NCI-H146 (cell line): ENCODE measurements at places on chromosomes 7 and 10.

DNA sequence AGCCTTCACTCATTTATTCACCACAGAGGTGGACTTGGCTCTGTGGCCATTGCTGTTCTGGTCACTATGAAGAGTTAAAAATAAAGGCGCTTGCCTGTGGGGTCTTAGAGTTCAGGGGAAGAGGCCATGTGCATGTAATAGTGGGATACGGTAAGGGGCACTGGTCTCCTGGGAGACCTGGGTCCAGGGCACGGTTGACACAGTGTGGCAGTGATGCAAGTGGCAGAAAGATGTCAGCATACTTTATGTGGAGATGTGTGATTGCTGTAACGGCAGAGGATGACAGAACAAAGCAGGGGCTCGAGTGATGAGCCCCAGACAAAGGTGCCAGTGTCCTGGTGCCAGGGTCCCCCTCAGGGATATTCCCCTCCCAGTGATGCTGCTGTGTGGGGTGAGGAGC is 8.6 kb downstream of the ZSCAN25 start:
- no peak for DNase-seq

- DNase-seq: no peak
Measured at GRCh38 chr7:35546691-35547429, 148.1 kb downstream of the HERPUD2 start.

- peak; percentile 86 for DNase-seq
Measured at GRCh38 chr10:73772281-73773151, 9.3 kb upstream of the CHCHD1 start.

GRCh38 chr10:91313-91712 is 42.2 kb upstream of the TUBB8 start:
- no peak for DNase-seq

DNA sequence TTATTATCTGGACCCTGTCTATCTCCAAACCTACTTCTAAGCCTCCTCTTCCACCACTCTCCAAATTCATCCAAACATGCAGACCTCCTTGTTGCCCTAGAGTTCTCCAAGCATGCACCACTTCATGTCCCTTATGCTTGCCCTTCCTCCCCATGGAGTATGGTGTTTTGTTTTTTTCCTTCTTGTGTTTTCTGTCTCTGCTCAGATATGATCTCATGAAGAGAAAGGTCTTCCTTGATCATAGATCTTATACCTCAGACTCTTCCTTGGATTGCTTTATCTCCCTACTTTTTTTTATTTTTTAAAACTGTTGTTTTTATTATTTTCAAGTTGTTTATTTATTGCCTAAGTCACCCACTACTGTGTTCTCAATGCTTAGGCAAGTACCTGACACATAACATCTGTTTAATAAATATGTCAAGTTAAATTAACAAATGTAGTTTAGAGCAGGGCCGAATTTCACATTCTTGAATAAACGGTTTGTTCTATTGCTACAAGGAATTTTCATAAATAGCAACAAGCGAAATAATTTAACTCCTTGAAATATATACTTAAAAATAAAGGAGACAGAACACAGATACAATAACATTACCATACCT is 84.5 kb downstream of the HGF start:
- no peak for DNase-seq

DNA sequence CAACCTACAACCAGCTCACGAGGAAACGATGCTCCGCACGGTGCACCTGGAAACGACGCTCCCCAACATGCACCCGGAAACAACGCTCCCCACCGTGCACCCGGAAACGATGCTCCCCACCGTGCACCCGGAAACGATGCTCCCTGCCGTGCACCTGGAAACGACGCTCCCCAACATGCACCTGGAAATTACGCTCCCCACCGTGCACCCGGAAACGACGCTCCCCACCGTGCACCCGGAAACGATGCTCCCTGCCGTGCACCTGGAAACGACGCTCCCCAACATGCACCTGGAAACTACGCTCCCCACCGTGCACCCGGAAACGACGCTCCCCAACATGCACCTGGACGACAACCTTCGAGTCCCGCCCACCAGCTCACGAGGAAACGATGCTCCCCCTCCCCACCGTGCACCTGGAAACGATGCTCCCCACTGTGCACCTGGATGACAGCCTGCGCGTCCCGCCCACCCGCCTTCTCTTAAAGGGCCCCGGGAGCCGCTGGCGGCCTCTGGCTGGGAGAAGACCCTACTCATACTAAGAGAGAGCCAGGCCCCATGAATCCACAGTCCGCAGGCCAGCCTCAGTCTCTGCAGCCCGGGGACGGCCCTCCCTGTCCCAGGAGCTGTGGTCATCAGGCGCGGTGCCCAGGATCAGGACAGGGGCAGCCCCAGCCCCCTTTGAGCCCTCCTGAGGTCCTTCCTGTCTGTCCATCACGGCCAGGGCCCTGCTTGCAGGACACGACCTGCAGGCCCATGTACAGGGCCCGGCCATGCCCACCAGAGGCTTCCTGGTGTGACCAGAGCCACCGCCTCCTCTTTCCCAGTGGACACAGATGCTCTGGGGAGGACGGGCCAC is 98.3 kb downstream of the PDGFA start:
- DNase-seq: peak; percentile 40

- DNase-seq: no peak
Measured at GRCh38 chr10:69835233-69835632, 33.5 kb downstream of the COL13A1 start.

DNA sequence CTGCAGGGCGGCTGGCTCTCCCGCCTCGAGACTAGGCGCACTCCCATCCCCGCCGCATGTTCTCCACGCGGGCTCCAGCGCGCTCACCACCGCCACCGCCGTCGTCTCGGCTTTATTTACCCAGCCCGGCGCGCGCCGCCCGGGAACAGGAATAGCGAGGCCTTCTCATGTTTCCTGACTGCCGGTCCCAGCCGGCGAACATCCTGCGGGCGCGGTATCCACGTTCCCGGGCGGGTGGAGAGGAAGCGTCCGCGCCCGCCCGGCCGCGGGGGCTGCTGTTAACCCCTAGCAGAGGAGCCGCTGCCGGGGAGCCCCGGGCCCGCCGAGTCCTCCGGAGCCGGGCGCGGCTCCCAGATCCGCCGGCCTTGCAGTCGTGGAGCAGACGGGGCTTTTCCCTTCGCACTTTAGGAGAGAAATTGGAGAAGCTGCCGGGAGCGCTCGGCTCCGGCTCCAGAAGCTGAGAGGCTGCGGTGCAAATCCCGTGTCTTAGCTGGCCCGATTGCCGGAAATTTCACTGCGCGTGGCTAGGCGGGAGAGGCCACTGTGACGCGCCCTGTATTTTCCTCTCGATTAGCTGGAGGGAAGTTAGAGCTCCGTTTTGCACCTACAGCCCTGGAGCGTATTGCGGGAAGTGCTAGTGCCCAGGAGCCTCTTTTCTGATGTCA is at the start of gene MKX:
Gene MKX (minus strand): TSS at position 88 of the 665 bp plus-strand sequence. CDS start 2,404 bp downstream, outside the sequence.
- DNase-seq: no peak

- no peak for DNase-seq
Measured at GRCh38 chr7:30027065-30027456, 559 bp upstream of the FKBP14 start.

GRCh38 chr7:126780993-126781392 is 471.7 kb downstream of the GRM8 start:
- DNase-seq: no peak

DNA sequence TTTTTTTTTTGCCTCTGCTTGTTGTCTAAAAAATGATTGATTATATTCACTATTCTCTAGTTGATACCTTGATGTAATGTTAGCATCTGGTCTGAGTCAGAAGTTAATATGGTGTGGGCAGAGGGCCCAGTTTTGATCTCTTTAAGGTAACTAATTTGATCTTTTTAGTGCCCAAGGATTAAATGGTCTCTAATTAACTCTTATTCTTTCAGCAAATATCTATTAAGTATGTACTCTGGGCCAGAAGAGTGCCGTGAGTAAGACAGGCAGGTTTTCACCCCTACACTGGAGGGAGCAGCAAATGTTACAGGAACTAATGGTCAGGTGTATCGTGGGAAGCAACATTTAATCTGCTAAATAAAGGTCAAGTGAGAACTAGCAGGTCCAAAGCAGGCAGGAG is 144.6 kb upstream of the COL1A2 start:
- DNase-seq: no peak

GRCh38 chr7:30727061-30727945 is 24.6 kb upstream of the INMT start:
- no peak for DNase-seq

- no peak for DNase-seq
Measured at GRCh38 chr10:29297678-29298077, 8.8 kb downstream of the LYZL1 start.

DNA sequence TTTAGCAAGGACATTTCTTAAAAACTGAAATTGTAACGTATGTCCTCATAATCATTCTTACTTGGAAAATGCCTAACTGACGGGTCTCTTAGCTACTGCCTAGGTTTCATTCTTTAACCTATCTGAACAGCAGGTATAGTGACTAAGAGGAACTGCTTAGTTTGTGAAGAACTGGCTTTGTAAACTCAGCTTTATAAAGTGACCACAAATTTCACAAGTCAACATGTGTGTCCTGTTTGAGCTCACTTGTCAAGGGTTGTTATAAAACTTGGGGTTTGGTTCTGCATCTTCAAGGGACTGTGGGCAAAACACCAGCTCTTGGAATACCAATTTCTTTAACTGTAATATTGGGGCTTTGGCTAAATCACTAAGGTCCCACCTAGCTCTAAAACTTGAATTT is 32.2 kb downstream of the MRPS33 start:
- DNase-seq: no peak

DNA sequence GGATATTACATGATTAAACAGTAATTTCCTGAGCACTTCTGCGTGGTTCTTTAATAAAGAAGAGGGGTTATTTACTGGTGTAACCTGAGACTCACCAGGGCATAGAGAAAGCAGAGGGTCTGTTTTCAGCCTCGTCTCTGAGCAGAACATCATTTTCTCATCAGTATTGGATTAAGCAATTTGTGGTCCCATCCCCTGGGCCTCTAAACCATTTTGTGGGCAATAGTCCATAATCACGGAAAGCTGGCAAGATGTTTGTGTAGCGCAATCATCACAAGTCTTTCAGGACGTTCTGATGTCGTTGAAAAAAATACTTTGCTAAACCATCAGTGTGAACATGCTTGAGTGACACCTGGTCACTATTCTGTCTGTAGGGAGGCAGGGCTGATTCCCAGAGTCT is 37.1 kb upstream of the SEC61G start:
- DNase-seq: no peak

DNA sequence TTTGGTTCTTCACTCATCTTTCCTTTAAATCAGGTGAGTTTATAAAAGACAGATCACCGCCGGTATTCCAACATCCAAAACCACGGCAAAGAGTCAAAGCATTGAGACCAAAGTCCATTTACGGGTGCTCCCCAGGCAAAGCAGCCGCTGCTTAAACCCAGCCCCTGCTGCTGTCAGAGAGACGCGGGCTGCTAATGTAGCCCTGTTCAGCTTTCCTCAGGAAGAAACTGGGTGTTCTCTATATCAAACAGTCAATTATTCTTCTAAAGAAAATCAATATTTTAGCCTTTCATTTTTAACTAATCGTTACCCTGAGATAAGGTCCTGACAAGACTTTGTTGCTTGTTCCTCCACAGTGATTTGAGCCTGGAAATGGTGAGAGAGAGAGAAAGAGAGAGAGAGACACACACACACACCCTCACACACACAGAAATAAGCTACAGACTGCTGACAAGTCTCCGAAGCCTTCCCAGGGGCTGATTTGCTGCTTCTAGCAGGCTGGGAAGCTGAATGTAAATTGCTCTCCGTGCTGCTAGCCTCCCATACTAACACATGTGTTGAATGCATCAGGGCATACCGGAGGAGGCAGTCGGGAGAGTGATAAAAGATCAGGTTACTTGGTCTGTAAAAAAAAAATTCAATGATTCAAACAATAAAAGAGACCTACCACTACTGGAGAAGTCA is 183.0 kb upstream of the ANK3 start:
- peak; percentile 91 for DNase-seq

- DNase-seq: no peak
Measured at GRCh38 chr7:14125998-14126397, 136.5 kb upstream of the ETV1 start.

DNA sequence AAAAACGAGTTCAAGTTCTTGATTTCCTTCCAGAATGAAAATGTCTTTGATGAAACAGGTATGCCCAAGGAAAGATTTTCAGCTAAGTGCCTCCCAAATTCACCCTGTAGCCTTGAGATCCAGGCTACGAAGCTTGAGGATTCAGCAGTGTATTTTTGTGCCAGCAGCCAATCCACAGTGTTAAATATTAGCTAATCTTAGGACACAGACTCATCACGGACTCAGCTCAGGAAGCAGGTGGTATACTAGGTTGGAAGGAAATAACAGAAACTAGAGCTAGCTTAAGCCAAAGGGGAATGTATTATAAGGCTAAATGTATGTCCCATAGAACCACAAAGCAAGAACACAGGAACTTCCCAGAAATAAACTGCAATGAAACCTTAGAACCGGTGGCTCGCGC is 151.0 kb upstream of the PRSS1 start:
- no peak for DNase-seq

DNA sequence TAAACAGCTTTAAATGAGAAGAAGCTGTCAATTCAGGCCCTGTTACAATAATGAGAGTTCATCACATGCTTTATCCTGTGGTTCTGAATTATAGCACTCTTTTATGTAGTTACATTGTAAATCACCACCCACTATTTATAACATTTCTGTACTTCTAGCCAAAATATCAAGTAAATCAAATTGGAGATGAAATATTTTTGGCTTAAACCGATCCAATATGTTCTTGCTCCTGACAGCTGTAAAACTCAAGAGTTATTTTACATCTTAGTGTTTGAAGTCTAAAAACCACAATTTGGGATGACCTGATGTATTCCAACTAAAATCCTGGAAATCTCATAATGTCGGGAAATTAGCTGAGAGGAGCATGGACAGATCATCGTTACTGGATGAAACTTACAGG is 371.2 kb upstream of the LRRN3 start:
- no peak for DNase-seq

DNA sequence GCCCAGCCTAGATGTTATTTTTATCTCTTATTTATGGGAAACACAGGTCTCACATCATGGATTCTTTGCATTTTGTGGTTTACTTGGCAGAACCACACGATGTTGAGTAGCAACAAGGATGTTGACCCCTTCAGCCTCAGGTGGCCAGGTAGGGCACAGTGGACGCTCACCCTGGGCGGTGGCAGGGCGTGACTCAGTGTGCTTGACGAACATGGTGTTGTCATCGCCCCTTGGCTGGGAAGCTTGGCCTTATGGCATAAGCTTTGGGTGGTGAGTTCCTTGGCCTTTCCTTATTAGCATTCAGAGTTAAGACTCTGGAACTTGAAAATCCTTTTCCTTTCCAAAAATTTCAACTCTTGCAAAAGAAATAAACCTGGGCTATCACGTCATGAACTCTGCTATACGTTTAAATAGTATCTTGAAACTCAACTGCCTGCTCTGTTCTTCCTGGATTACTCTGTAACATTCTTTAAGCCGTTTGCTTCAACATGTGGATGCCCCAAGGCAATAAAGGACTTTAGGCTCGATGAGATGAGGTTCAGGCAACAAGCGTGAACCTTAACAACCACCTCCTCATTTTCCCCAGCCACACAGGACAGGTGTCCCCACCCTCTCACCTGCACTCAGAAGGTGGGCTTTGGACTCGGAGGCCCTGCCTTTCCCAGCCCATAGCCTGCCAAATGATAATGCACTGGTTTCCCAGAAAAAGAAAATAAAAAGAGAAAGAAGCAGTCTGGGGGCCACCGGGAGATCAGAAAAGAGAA is 22.5 kb upstream of the ECHDC3 start:
- DNase-seq: no peak

GRCh38 chr7:126524967-126525366 is 727.8 kb downstream of the GRM8 start:
- no peak for DNase-seq
